NCI-H524 (cell line): ENCODE measurements at places on chromosomes 13 and 19.

GRCh38 chr19:1110809-1111640, 7.2 kb downstream of the GPX4 start:
- no peak for DNase-seq

- DNase-seq: no peak
Observed at GRCh38 chr13:24192811-24193162, 32.3 kb downstream of the SPATA13 start.

- no peak for DNase-seq
Observed at GRCh38 chr13:42524487-42525034, 49.4 kb upstream of the TNFSF11 start.

DNA sequence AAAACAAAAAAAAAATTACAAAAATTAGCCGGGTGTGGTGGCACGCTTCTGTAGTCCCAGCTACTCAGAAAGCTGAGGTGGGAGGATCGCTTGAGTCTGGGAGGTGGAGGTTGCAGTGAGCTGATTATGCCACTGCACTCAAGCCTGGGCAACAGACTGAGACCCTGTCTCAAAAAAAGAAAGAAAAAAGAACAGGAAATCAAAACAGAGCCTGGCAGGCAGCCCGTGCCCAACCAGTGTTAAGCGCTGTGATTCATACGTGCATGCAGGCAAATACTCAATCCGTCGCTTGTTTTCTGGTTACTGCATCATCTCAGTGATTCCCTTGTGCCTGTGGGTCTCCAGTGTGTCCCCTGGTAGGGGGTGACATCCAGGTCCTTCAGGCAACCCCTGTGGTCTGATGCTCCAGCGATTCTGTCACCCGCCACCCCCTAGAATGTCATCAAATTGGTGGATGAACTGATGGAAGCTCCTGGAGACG, 18.1 kb downstream of the DDX39A start:
- DNase-seq: no peak

- peak; percentile 74 for DNase-seq
Observed at GRCh38 chr19:48608798-48609263, 2.3 kb downstream of the SPACA4 start.

DNA sequence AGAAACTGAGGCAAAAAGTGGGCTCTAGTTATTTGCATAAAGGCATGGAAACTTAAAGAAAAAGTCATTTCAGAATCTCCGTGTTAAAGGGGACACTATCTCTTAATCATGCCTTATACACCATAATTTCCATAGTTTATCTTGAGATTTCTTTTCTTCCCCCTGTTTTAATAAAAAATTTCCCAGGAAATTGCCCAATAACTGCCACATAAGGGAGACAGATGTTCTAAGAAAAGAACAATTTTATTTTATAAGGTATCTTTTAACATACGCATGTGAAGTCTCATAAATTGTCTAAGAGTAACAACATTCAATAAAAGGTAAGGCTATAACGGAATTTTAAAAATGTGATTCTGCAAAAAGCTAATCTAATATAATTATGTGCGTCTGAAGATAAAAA, 371.3 kb downstream of the IRS2 start:
- no peak for DNase-seq

DNA sequence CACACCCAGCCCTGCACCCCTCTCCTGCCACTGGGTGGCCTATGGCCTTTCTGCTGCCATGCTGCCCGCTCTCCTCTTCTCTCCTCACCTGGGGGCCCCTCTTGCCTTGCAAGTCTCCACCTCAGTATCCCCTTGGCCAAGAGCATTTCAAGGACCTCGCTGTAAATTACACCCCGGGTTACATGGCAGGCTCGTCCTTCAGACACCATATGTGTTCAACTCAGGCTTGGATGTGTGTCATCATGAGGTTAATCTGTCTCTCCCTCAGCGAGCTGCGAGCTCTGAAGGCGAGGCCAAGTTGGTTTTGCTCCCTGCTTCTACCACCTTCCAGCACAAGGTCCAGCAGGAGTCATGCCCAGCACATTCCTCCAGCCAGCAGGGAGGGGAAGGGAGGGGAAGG, 74.8 kb upstream of the TM9SF2 start:
- no peak for DNase-seq

GRCh38 chr19:3176715-3177501, 1.7 kb upstream of the S1PR4 start:
- DNase-seq: no peak

DNA sequence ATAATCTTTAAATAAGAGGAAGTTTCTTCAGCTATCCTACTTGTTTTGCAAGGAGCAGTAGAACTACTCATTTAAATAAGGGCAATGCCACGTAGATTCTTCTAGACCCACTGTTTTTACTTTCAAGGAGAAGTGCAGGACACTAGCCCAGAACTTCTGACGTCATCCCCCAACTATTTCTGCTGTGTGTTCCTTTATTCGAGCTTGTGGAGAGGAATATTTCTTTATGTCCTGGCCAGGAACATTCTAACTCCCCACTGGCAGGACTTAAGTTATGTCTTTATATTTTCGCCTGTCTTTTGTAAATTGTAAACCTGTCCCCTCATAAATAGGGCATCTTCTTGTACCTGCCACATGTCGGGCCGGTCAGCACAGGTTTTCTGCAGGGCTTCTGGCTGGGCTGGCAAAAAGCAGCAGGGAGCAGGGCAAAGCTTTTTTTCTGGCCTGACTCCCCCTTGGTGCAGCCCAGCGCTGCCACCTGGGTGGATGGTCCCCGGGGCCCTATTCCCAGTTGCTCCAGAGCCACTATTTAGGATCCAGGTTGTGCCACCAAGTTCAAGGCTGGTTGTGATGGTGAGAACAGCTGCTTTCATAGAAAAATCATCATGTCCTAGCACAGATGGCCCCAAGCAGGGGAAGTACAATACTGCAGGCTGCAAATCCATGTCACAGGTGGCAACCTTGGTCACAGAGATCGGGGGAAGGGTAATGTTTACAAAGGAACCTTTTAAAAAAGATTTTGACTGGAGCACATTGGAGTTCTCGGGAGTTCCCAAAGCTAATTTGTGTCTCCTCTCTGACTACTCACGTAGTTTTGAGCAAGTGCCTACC, 1.8 kb downstream of the MBNL2 start:
- DNase-seq: peak; percentile 85

DNA sequence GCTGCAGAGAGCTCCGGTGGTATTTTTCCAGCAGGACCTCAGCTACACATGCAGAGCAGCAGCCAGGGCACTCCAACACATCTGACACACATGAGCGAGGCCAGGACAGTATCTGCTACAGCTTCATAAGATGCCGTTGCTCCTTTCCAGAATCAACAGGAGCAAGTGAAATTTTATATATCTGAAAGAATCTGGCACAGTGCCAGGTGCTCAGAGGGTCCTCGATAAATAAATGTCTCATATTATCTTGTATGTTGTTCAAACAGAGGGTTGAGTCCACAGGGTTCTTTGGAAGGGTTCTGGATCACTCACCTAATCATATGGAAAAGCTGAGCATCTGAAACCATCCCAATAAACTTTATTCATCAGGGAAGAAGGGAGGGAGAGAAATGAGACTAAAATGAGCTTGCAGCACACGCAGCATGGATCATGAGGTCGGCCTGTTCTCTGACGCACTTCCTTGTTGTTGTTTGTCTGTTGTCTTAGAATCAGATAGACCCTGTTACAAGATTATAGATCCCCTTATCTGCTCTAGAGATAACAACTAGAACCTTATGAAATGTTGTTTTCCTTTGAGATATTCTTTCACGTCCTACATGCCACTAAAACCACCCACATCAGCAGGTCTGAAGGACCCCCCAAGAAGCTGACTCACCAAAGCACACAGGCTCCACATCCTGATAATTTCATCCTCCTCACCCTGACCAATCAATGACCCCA, 3.2 kb upstream of the METTL21C start:
- no peak for DNase-seq

GRCh38 chr19:38294090-38294489, 10.0 kb upstream of the C19orf33 start:
- no peak for DNase-seq

- no peak for DNase-seq
Observed at GRCh38 chr19:40813182-40813581, 14.2 kb downstream of the EGLN2 start.
